ENCODE measurements at places on chromosomes 3 and 15. TPM values are rescaled to one million over a fixed set of nuclear protein-coding genes. Genes with fewer than 3 reads are reported as not detected.

GRCh38 chr3:112097378-112097777, 11.2 kb downstream of the C3orf52 start:
- peak; percentile 93 for DNase-seq

DNA sequence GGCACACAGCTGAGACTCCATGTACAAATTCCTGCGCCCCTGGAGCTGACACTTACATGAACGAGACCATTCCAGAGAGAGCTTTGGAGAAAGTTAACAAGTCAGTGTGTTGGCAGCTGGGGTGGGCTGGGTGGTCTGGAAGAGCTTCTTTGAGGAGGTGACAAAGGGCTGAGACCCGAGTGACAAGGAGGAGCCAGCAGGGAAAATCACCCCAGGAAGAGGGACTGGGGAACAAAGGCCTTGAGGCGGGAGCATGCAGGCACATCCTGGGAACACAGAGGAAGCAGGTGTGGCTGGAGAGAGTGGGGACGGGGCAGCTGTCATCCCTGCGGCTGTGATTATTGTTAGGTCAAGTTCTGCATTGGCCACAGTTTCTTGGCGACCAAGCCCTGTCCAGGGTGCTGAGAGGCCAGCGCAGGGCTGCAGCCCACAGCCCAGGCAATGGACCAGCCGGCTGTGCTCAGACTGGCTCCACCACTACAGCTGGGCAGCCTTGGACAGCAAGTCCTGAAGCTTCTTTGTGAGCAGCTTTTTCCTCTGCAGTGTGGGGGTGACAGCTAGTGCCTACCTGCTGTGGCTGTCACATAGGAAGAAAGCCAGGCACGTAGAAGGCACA, 34.2 kb upstream of the PRR23E start:
- DNase-seq = no peak

DNA sequence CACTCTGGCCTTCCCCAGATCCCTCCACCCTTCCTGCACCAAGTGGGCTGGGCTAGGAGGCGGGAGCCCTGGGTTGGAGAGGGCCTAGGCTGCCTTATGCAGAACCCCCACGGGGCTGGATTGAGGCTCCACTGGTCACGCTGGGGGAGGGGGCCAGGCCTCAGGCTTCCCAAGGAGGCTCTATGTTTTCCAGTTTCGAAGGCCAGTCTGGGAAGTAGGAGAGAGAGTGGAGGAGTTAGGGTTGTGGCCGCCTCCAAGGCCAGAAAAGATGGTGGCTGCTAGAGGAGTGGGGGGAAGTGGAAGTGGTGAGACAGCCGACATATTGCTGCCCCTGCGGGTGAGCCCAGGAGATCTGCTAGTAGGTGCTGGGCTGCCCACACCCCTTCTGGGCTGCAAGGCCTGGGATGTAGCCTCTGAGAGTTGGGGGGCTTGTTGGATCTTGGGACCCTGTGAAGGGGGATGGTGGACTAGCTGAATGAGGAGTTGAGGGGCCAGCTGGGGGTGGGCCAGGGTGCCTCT, 1.2 kb downstream of the GNAI2 start:
- DNase-seq = no peak

DNA sequence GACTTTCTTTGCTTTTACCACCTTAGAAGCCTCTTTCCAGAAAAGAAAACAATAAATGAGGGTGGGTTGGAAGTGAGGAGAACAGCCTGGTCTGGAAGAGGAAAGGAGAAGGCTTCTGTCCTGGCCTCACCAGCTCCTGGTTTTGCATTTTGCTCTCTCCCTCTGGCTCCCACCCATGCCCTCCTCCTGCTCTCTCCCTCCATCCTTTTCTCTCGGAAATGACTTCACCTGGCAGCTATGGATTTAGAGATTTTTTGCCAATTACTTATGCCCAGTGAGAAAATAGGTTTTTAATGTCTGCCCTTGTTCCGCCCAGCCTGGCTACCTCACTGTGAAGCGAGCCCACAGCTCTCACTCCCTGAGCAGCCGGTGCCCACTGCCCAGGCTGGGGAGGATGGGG, 77.9 kb upstream of the NTRK3 start:
- DNase-seq = no peak

GRCh38 chr3:58529516-58530353, 7.3 kb downstream of the ACOX2 start:
- DNase-seq = no peak

- DNase-seq = no peak
Observed at GRCh38 chr3:185153171-185153771, 411 bp upstream of the C3orf70 start.

GRCh38 chr3:175146258-175146657, 287.1 kb downstream of the NAALADL2 start:
- no peak for DNase-seq

Gene KCNH8
- not detected for total RNA-seq

Gene HIGD2B
- total RNA-seq = not detected

Gene MESP1
- 3.1 TPM for total RNA-seq

Measured in NCI-H460 (cell line).